ENCODE measurements at places on chromosomes 5 and 9.

- DNase-seq, result no peak
These were observed 37.2 kb upstream of the TTC39B start for GRCh38 chr9:15344191-15344590.

- DNase-seq, result no peak
These were observed 50.2 kb downstream of the NIM1K start for GRCh38 chr5:43242196-43242595.

- no peak for DNase-seq
These were observed 19.0 kb downstream of the TMEM8B start for GRCh38 chr9:35847792-35848572.

DNA sequence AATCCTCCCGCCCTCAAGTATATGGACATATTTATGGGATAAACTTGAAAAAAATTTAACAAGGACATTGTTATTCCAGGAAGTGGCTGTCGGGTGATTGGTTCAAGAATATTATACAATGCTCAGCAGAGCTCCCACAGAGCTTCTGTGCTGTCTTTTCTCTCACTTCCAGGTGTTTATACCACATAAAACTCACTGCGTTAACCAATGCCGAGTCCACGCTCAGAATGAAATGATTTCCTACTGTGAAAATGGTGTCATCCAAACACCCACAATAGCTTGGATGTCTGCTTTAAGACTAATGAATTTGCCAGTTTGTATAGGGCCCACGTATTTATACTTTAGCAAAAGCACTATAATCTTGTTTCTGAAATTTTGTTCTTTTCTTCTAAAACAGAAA is 368.2 kb downstream of the NDUFS4 start:
- no peak for DNase-seq

GRCh38 chr5:168528521-168529373 is at the start of gene FBLL1:
TSS of gene FBLL1 (plus strand) at chr5:168529305. CDS start at chr5:168529505, 200 bp downstream.
- no peak for DNase-seq
